SJSA1 (cell line): ENCODE measurements at places on chromosomes 2 and 18. TPM values are rescaled to one million over a fixed set of nuclear protein-coding genes. Genes with fewer than 3 reads are reported as not detected.

DNA sequence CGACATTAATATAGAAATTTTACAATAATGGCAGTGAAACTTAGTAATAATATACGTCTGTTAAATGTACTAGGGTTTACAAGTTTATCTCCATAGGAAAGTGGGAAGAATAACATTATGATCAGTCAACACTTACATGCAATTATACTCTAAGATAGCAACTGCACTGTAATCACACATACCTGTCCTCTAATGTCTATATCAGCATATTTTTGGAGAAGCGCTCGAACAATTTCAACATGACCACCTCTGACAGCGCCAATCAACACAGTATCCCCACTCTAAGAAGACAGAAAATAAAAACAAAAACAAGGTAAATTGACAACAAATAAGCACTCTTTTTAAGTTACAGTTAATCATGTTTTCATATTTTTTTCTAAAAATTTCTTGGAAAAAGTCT, 37.2 kb downstream of the KIDINS220 start:
- H3K36me3 ChIP-seq: peaks cover 53% of the 10 kb centered on the region
- H3K4me1 ChIP-seq: peaks cover 8% of the 10 kb centered on the region; the same call in 1 of the 2 replicates
- no peaks in the 10 kb centered on the region for H3K27me3 ChIP-seq
- no peak for DNase-seq

DNA sequence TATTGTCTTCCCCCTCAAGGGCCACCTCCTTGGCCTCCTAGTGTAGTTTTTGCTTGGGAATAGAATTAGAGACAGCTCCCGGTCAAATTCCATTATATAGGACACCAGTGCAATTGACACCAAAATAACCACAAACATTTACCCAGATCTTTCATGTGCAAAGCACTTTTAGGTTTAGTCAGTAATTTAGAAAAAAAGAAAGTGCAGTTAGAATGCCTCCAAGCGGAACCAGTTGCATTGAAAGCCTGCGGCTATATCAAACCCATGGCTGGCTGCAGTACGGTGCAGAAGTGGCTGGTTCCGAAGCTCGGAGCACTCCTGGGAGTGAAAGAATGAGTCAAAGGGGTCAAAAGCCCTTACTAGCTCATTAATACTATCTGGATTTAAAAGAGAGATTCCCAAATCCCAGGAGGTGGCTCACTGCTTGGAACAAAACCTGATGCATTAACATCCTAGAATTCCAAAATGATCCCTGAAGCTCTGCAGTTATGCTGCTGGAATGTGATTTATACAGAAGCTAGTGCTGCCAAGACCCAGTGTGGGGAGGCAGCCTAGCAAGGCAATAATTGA, 432.2 kb upstream of the KLHL29 start:
- no peak overlapping the region for H3K4me3 ChIP-seq
- no peak for DNase-seq
- no peaks in the 10 kb centered on the region for H3K4me1 ChIP-seq
- H3K27me3 ChIP-seq: no peaks in the 10 kb centered on the region
- no peaks in the 10 kb centered on the region for H3K36me3 ChIP-seq
- no peak overlapping the region for H3K27ac ChIP-seq

- no peaks in the 10 kb centered on the region for H3K27me3 ChIP-seq
- peaks cover 23% of the 10 kb centered on the region for H3K4me1 ChIP-seq
- H3K4me3 ChIP-seq: 0 out of 2 replicates have a peak overlapping the region, but pooled peaks have one; percentile 1
- H3K27ac ChIP-seq: peak overlapping the region; percentile 8
- no peak for DNase-seq
- H3K36me3 ChIP-seq: no peaks in the 10 kb centered on the region
These were observed 264.6 kb upstream of the TRIB2 start for GRCh38 chr2:12452185-12452584.

DNA sequence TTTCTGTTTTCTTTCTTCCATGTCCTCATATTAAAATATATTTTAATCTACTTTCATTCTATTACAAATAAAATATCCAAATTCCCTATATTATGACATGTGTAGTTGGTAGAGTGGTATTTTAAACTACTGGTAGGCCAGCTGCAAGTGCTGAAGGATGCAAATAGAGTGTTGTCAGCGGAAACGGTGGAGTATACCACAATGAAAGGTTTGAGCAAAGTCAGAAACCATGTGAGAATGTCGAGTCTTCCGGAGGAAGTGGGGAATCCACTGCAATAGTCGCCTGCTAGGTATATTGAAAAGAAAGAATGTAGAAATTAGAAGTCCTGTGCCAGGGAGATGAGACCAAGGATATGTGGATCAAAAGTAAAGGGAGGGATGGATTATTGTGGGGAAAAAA, 373.9 kb downstream of the DSEL start:
- H3K4me1 ChIP-seq: no peaks in the 10 kb centered on the region
- no peak overlapping the region for H3K4me3 ChIP-seq
- H3K36me3 ChIP-seq: no peaks in the 10 kb centered on the region
- no peak overlapping the region for H3K27ac ChIP-seq

Gene RBMS1
- total RNA-seq: 79.2 and 111 TPM in 2 replicates

- H3K4me3 ChIP-seq: no peak overlapping the region
- peaks cover 26% of the 10 kb centered on the region for H3K4me1 ChIP-seq
- no peaks in the 10 kb centered on the region for H3K27me3 ChIP-seq
- no peak for DNase-seq
These were observed 34.9 kb downstream of the TEX44 start for GRCh38 chr2:231627384-231628120.
